PC-3 (cell line): ENCODE measurements at places on chromosomes 7 and 10. TPM values are rescaled to one million over a fixed set of nuclear protein-coding genes. Genes with fewer than 3 reads are reported as not detected.

The PAX2 gene
- not detected in 2 replicates for total RNA-seq

The DMBT1 gene
- total RNA-seq = 0.62 and 1.2 TPM in 2 replicates

The MARVELD1 gene
- 17.6 and 25.5 TPM in 2 replicates for total RNA-seq

The RAPGEF5 gene
- 5.6 and 10.8 TPM in 2 replicates for total RNA-seq

The ZNF503 gene
- total RNA-seq = 42.3 and 72.1 TPM in 2 replicates

The SYT15 gene
- not detected in 2 replicates for total RNA-seq

The FKBP6 gene
- not detected in 2 replicates for total RNA-seq

The FAM221A gene
- 0.75 and 5.6 TPM in 2 replicates for total RNA-seq

The ATOH7 gene
- 1.1 TPM in 1 of 2 replicates, not detected in the other for total RNA-seq

The RSU1 gene
- total RNA-seq = 21.2 and 26.0 TPM in 2 replicates

The TMEM229A gene
- total RNA-seq = not detected in 2 replicates

The GDF2 gene
- not detected in 2 replicates for total RNA-seq

The SPDYE5 gene
- 0.18 TPM in 1 of 2 replicates, not detected in the other for total RNA-seq
